Activated CD4-positive, alpha-beta T cell treated with anti-CD3 and anti-CD28 coated beads for 24 hours (primary cell): ENCODE measurements at places on chromosomes 4 and X.

DNA sequence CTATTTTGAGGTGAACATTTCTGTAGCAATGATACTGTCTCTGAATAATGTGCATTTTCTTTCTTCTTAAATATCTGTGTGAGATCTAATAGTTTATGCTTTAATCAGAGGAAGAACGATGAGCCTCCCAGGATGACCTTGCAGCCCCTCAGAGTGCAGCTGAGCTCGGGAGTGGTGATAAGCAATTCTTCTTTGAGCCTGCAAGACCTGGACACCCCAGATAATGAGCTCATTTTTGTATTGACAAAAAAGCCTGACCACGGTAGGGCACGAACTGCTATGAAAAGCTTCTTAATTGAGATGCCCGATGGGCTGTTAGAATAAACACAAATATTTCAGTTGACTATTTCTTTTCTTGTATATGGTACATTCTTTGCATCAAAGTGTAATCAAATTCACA is 105.0 kb upstream of the ANXA3 start:
- DNase-seq, result no peak

DNA sequence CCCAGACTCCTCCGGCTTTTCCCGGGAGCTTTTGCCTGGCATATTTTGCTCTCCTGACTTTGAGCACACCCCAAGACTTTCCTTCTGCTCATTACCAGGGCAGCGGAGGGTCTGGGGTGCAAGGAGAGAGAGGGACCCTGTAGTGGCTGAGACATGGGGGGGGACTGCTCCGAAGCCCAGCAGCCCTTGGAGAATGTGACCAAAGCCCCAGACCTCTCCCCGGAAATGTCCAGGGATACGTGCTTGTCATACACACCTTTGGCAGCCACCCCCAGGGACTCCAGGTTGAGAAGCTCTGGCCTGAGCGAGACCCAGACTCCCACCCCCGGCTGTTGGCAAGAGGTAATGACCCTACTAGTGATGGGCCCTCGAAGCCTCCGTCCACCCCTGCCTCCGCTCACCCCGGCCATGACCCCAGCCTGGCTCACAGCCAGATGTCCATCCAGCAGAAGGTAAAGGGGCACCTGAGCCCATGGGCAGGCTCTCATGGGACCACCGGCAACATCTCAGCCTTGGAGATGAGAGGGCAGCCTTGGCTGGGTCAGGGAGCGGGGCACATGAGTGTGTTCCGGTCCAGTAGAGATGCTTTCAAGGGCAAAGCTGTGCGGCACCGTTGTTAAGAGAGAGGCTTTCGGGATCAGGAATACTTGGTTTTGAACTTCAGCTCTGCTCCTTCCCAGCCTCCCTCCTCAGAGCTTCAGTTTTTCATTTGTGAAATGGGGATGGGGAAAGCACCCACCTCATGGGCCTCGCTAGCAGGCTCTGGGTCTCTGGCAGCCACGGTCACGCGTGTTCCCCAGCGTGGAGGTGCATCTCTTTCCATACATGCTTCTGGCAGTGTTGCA is 2.0 kb downstream of the PSAPL1 start:
- no peak for DNase-seq

- DNase-seq, result no peak
These were observed 2.8 kb downstream of the ERVMER34-1 start for GRCh38 chr4:52748432-52748831.

- no peak for DNase-seq
These were observed 10.8 kb downstream of the NR3C2 start for GRCh38 chr4:148431401-148431800.

- DNase-seq, result no peak
These were observed 28.2 kb downstream of the SULT1E1 start for GRCh38 chr4:69831646-69832325.

DNA sequence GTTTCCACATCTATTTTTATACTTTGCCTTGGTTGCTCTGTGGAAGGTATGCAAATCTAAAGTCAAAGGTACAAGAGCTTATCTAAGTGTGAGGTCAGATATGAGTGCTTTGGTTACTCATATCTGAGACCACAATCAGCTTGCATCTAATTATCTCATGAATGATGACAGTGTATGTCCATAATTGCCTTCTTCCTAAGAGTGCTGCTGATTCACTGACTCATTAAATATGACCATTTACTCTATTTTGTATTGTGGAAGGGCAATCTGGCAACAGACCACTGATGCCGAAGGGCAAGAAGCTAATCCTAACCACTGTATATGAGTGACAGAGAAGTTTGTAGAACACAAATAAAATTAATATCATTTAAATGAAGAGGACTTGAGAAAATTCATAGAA is 1190.2 kb upstream of the AGA start:
- no peak for DNase-seq

- no peak for DNase-seq
These were observed 64.2 kb upstream of the PJA1 start for GRCh38 chrX:69229436-69229835.

DNA sequence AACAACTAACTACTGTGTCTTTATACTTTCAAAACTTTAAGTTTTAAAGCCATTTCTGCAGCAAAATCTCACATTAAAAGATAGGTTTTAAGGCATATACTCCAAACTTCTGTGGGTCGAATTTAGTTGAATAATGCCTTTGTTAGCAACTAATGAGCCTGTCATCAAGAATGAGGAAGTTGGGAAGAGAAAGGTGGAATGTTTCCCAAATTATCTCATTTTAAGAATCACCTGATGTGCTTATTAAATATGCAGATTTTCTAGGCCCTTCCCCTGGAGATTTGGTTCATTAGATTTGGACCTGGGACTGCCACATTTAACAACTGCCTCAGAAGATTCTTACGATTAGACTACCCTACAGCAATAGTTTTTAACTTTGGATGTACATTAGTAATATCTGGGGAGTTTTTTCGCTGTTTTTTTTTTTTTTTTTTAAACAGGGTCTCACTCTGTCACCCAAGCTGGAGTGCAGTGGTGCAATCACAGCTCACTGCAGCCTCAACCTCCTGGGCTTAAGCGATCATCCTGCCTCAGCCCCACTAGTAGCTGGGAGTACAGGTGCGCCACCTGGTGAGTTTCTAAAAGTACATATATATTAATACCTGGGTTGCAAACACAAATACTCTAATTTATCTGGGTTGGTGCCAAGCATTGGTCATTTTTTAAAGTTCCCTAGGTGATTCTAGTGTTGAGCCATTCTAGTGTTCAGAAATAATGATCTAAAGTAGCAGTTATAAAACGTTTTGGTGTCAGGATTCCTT is 16.1 kb upstream of the TASL start:
- DNase-seq, result no peak

- no peak for DNase-seq
These were observed 235.6 kb upstream of the JADE1 start for GRCh38 chr4:128573781-128574508.

DNA sequence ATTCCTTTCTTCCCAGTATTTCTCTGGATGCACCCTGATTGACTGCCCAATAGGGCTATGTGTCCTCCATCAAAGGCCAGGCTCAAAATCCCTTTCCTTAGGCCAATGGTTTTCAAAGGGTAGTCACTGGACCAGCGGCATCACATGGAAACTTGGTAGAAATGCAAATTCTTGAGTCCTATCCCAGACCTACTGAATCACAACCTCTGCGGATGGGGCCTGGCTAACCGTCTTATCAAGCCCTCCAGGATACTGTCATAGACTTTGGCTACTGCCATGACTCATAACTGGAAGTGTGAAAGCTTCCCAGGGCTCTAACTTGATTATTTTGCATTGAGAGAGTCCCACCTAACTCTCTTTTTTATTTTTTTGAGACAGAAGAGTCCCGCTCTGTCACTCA is 71.9 kb upstream of the TFDP3 start:
- DNase-seq, result no peak

DNA sequence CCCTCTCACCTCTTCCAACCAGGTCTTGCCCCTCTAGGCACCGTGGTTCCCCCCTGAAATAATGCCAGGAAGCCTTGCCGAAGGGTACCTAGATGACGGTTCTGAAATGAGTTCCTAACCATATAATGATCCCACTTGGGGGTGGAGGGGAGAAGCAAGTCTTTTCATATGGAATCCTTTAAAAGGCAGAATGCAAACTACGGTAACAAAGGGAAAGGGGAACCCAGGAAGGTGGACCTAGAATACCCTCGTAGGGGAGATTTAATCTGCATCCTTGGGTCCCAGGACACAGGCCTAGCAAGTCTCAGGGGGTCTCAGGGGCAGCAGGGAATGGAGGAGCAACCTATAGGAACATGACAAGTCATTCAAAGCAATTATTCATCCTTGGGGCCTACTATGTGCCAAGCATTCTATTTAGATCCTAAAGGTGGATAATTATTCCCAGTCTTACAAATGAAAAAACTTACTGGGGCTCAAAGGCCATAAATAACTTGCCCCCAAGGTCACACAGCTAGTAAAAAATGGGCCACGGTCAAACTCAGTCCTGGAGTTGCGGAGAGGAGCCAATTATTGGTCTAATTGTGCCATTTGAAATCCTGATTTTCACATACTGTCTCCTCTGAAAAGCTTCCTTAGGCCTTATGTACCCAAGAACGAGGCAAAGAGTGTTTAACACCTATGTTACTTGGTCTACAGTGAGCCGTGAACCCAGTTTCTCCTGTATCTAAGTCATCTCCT is 8.8 kb downstream of the BCOR start:
- no peak for DNase-seq

DNA sequence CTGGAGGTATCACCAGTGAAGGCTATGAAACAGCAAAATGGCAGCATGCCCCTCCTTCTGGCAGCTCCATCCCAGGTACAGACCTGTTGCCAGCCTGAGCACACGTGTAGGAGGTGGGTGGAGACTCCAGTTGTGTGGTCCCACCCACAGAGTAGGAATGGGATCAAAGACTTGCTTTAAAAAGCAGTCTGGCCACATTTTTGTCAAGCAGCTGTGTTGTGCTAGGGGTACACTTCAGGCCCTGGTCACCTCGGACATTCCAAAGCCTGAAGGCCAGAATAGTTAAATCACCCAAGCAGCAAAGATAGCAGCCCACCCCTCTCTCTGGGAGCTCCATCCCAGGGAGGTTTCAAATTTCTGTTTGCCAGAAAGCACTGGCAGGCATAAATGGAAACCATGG is 20.3 kb upstream of the AMBN start:
- no peak for DNase-seq

DNA sequence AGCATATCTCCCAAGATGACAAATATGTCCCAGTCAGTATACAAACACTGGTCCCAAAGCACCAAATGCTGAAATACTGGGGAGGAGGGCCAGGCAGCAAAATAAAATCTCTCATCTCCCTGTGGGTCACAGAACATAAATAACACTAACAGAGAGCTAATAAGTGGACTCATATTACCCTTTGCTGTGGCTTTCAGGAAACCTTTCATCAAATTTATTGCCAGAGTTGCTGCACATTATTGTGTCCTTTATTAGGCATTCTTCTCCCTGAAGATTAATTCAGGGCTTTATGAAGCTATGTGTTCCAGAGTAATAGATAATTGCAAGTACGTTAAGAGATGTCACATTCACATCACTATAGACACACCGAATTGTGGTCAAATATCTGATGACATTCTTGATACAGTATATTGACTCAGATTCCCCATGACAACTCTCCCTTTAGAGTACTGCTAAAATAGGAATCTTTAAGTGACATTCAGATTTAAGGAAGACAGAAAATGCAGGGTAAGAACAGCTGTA is 124.1 kb upstream of the PRR32 start:
- no peak for DNase-seq

- no peak for DNase-seq
These were observed 205.9 kb upstream of the GALNT7 start for GRCh38 chr4:172962564-172963353.

GRCh38 chrX:856566-857290 is 226.1 kb downstream of the SHOX start:
- DNase-seq, result no peak

GRCh38 chr4:72194453-72194852 is 162.7 kb downstream of the NPFFR2 start:
- no peak for DNase-seq

DNA sequence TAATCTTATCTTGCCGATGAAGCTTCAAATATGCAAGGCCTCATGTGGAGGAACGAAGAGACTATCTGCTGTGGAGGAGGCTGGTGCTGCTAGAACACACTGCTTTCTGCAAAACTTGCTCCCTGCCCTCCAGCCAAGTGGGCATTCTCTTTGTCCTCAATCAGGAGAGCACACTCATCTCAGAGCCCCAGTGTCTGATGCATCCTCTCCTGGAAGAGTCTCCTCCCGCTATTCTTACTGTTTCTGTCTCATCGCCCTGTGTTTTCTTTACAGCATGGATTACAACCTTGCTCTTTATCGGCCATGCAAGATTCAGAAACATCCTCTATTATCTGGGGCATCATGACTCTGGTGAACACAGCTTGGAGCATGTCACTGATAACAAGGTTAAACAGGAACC is 68.2 kb upstream of the MTNR1A start:
- DNase-seq, result no peak

- no peak for DNase-seq
These were observed 24.2 kb upstream of the F9 start for GRCh38 chrX:139506333-139506732.

- DNase-seq, result no peak
These were observed 96.7 kb upstream of the NKX1-1 start for GRCh38 chr4:1502976-1503375.

DNA sequence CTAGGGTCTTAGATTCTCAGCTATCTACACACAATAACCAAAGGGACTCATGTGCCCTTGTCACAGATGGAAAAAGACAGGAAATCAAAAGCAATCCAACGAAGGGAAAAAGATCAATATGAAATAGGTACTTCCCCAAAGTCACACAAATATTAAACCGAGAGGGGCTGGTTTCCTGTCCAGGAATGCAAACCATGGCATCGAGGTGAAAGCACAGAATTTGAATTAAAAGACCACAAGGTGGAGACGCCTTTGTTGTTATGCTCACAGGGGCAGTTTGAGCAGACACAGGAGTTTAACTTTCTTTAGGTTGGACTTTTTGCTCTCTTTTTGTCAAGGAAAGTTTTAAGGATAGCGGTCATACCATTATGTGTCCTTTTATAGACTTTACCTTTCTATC is 14.3 kb downstream of the H2BW1 start:
- DNase-seq, result no peak

GRCh38 chr4:30765022-30765421 is 44.9 kb downstream of the PCDH7 start:
- DNase-seq, result no peak

DNA sequence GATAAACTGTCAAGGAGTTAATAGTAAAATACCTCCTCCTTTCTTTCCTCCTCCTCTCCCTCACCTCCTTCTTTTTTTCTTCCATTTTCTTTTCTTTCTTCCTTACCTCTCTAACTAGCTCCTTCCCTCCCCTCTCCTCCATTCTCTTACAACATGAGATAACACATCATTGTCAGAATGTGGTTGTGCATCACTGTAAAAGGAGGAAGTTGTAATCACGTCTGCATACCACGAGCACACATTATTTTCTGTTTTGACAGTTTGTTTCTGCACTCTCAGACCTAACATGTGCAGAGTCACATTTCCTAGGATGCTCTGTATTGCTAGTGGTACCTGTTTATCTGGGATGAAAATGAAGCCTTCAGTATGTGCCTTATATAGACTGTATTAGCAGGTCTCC is 9.1 kb downstream of the SLIT2 start:
- DNase-seq, result no peak

DNA sequence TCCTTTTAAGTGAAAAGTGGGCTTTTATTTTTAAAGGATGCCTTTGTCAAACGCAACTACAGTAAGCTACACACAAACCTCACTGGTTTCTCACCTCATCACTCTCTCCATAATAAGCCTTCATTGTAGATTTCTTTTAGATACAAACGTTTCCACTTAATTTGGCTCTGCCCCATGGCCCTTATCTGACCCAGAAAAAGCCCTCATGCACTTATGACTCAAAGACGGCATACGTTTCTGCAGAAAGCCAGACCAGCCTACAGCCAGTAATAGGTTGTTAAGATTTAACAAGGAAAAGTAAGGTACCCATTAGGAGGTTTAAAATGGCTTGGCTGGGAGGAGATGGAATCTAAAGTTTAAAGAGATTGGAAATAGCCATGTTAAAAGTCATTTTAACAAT is 914.6 kb upstream of the INTU start:
- DNase-seq, result no peak
